ENCODE measurements at places on chromosomes 13 and 19.

DNA sequence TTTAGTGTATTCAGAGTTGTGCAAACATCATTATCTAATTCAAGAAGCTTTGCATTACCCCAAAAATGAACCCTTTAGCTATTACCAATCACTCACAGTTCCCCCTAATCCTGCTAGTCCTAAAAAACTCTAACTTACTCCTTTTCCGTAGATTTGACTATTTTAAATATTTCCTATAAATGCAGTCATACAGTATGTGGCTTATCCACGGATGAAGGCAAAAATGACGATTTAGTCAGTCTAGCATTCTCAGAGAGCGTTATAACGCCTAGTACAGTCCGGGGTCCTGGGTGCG, 587 bp upstream of the ZNF383 start:
- DNase-seq: no peak

GRCh38 chr19:54188215-54188871, 1.0 kb downstream of the MBOAT7 start:
- DNase-seq: no peak

DNA sequence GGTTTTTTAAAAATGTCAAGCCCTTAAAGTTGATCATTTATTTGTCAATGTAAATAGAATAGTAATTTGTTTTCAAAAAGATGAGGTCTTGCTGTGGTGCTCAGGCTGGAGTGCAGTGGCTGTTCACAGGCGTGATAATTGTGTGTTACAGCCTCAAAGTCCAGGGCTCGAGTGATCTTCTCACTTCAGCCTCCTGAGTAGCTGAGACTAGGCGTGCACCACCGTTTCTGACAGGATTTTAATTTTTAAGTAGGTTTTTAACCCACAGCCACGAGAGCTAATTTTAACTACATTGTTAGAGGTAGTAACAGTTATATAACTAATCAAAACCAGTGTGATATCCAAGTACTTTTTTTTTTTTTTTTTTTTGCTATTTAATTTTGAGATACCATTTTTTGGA, 43.1 kb downstream of the CNMD start:
- DNase-seq: no peak

DNA sequence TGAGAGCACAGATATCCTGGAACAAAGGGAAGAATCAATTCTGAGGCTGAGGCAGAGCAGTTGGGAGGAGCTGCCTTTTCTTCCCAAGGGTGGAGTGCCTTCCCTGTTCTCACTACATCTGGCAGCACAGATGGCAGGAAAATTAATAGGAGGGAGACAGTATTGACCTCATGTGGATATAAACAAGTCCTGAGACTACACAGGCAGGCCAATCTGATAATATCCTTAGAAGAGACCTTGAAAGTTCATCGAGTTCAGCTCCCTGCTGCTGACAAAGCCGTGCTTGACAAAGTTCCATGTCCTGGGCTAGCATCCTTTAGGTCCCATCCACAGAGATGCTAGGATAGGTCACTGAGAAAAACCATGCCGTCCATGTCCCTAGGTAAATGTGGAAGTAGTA, 1451.5 kb downstream of the EFNB2 start:
- DNase-seq: no peak
